Frontal cortex (tissue), 4 donors: ENCODE measurements at places on chromosomes 7 and 10.
A peak's percentile ranks its signal among the peaks of the same experiment; 100 is the strongest.

DNA sequence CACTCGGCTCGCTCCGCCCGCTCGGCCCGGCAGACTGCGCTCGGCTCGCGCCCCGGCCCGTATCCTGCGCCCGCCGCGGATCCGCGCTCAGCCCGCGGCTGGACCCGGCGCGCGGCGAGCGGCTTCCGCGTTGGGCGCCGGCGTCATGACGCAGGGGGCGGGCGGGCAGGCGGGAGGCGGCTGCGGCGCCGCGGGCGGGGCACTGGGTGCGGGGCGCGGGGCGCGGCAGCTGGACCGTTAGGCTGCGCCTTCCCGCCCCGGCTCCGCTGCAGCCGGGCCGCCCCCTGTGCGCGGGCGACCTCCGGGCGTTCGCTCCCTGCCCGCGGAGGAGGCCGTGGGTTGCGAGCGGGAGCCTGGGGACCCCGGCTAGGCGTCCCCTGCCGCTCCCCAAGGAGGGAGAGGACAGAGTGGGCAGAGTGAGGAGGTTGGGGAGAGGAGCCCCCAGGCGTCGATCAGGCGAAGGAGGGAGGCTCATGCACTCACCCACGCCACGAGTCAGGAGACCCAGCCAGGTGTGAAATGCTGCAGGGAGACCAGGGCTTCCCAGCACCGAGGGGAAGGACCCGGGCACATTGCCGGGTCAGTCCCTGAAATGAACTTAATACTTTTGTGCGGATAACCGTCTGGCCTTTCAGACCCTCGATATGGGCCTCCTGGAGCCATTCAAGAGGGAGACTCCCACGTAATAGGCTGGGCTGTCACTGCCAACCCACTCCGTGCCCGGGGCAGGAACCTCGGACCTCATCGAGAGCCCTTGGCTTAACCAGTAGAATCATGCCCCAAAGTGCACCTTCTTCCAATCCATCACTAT, at the start of gene PIP4K2A:
TSS of gene PIP4K2A (minus strand) at position 100 of the 811 bp plus-strand sequence. CDS start 252 bp downstream, outside the sequence.
- peak; percentile 93 for DNase-seq

GRCh38 chr7:87375662-87376435, 30.4 kb downstream of the CROT start:
- DNase-seq = no peak

DNA sequence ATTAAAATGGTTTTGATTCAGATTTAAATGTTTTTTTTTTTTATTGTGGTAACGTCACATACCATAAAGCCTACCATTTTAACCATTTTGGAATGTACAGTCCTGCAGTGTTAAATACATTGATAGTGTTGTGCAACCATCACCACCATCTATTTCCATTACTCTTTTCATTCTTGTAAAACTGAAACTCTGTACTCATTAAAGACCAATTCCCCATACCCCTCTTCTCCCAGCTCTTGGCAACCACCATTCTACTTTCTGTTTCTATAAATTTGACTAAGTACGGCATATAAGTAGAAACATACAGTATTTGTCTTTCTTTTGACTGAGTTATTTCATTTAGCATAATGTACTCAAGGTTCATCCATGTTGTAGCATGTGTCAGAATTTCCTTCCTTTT, 96.2 kb downstream of the EXOC4 start:
- DNase-seq = no peak

DNA sequence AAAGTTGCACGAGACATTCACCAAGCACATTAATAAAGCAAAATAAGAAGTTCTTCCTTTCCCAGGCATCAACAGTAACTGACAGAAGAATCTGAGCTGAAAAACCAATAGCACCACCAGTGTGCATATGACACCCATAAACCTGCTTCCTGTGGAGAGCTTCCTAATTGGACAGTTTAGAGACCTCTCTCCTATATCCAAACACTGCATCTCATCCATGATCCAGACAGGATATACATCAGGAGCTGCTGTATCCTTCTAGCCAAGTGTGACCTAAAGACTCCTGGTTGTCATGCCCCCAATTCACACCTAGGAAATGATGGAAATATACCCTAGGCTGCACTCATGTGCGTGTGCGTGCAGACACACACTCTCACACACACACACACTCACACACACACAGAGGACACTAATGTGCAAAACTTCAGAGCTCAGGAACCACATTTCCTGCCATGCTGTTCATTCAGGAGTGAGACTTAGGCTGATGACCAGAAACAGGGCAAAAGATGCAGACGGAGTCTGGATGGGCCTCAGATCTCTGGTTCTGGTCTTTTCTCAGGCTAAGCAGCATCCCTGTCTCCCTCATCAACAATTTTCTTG, 58.0 kb downstream of the MAP3K8 start:
- no peak for DNase-seq

DNA sequence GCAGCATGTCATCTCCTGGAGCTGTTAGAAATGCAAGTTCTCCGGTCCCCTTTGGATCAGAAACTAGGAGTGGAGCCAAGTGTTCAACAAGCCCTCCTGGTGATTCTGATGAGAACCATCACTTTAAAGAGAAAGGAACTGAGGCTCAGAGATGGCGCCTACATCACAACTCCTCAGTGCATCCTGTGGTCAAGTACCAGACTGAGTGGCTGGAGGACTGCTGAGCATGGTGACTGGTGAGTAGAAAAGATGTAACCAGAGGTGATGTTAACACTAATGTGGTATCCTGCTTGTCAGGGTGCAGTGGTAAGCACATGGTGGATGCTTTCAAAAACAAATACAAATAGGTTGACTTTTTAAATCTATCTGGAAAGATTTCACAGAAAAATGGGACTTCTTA, 3.5 kb upstream of the OIT3 start:
- no peak for DNase-seq

DNA sequence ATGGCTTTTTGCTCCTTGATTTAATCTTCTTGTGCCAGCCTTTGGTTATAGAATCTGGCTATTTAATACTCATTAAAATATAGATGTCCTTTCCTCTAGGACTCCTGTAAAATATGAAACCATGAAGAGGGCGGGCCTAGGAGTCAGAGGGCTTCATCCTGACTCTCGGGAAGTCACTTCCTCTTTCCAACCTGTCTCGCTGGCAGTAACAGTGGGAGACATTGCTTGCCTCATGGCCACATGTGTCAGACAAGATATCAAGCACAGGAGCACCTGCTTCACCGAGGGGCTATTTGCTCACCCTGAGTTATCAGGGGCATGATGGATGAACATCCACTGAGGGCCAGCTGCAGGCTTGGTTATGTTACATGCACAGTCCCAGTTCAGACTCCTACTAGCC, 31.0 kb downstream of the SLIT1 start:
- DNase-seq = no peak

- no peak for DNase-seq
These were observed 95.9 kb upstream of the NPTX2 start for GRCh38 chr7:98521089-98521692.

GRCh38 chr7:138515001-138515528, 55.0 kb downstream of the TRIM24 start:
- no peak for DNase-seq

DNA sequence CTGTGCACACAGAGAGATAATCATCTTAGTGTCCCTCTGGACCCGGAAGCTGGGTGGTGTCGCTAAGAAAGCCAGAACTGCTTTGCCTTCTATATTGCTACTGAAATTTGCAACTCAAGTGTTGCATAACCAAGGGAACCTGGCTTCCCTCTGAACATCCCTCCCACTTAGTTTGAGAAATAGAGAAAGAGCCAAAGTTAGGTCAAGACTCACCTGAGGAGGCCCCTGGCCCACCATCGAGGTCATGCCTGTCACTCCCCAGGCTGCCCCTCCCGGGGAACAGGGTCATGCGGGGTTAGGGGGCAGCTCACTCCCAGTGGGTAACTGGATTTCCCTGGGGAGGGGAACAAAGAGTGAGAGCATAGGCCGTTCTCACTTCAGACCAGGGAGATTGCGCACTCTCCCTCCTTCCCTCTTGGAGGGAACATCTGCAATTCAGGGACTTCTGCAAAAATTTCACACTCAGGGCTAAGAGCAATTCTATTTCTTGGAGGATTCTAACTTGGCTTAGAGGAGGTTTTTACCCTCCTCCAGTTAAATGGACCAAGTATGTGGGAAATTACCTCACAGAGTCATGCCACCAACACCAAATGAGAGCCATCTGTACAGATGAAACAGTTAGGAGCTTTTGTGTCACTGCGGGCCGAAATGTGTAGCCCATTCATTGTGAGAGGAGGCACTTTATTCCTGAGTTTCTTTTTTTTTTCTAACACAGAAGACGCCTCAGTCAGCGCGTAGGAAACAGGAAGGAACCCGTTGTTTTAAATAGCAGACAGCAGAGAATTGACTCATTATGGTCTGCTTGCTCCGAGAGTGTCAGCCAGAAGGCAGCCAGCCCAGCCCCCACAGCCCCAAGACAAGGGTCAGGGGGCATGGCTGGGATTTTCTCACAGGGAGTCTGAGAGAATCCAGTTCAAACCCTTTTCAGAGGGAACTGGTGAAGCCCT, 221.3 kb downstream of the ARHGAP12 start:
- no peak for DNase-seq

GRCh38 chr7:1232103-1232466, 587 bp upstream of the UNCX start:
- DNase-seq = no peak

GRCh38 chr7:101075646-101076045, 9.6 kb upstream of the TRIM56 start:
- no peak for DNase-seq

GRCh38 chr10:114576132-114576487, 82.0 kb downstream of the ABLIM1 start:
- no peak for DNase-seq

- no peak for DNase-seq
These were observed 18.3 kb downstream of the ZNF438 start for GRCh38 chr10:31013331-31013730.

DNA sequence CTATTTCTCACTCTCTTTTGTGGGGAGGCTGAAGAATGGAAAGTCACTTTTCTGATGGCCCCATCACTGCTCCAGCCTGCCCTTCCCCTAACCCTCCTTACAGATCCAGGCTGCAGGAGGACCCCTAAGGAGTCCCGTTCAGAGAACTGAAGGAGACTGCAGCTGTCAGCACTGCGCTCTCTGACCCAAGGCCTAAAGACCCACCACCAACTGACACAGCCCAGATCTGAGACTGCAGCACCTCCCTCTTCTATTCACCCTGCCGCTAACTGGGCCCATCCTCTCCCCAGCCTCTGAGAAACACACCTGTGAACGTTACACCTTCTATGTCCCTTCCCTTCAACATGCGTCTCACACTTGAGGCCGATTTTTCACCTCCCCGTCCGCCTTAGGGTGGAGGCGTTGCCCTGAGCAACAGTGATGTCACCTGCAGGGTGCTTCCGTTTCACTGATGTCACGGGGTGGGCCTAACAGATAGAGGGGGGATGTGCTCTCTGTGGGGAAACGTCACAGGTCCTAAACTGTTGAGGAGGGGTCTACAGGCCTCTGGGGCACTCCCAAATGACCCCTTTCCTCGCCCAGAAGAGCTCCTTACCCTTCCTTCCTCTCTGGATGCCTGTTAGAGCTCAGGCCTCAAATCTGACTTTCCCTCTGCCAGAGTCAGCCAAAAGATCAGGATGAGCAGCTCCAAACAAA, 5.1 kb downstream of the ITPRIP start:
- peak; percentile 11 for DNase-seq
